Activated CD8-positive, alpha-beta memory T cell treated with anti-CD3 and anti-CD28 coated beads for 1 hour (primary cell): ENCODE measurements at places on chromosomes 4 and X.

DNA sequence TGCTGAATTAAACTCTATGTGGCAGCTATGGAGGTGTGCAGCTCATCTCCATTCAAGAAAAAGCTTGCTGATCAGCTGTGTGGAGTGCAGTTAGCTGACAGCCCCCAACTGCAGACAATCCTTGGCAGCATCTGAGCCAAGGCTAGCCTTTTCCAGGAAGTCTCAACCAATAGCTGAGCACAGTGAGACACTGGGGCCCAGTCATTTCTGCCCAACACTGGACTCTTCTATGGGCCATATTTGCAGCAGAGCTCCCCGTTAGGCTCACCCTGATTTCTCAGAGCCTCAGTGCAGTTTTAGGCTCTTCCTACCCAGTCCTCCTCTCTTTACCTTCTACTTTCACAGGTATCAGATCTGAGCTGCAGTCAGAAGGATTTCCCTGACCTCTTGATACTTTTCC lies 12.9 kb downstream of the DDX53 start:
- no peak for DNase-seq

GRCh38 chrX:8196776-8197175 lies 25.7 kb upstream of the VCX2 start:
- DNase-seq: no peak

GRCh38 chr4:15004739-15005301 lies 2.5 kb downstream of the CPEB2 start:
- peak; percentile 11 for DNase-seq

DNA sequence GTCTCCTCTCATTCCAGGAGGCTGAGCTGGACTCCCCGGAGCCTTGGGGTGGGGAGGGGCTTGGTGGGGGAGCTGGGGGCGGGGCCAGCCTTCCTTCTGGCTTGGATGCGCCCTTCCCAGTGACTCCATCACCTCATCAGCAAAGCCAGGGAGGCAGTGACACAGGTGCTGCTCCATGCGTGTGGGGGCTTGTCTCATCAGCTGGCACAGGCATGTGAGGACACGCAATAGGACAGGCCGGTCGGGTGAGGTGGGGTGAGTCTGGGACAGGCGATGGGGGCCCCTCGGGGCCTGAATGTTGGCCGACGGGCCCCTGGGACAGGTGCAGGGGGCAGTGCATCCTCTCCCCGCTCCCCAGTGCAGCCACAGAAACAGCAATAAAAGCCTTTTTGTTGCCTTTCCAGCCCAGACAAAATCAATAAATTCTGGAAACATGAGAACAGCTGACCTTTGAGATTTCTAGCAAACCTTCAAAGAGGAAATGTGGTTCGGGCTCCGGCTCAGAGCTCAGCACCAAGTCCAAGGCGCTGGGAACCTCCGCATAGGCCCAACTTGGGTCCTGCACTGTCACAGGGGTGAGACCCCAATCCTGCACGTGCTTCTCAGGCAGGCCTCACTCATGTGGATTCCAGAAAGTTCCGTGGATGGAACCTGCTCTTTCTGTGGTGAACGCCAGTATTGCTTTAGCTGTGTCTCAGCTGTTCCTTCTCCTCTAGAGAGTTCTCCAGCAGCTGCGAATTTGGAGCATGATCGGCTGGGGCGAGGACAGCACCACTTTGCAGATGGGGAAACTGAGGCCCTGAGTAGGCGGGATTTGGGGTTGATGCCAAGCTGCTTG lies 18.5 kb downstream of the ADRA2C start:
- no peak for DNase-seq

DNA sequence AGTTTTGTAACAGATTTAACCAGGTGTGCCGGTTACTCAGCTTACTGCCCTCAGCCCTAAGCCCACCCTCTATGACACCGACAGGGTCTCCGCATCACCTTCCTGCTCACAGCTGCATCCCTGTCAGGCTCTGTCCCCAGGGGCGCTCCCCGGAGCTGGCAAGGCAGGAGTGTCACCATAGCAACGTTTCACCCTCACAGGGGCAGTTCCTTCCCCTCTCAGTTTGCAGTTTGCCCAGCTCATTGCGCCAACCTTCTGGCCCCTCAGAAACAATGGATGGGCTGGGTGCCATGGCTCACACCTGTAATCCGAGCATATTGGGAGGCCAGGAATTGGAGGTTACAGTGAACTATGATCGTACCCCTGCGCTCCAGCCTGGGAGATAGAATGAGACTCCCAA lies 42.6 kb downstream of the RGS12 start:
- DNase-seq: no peak

DNA sequence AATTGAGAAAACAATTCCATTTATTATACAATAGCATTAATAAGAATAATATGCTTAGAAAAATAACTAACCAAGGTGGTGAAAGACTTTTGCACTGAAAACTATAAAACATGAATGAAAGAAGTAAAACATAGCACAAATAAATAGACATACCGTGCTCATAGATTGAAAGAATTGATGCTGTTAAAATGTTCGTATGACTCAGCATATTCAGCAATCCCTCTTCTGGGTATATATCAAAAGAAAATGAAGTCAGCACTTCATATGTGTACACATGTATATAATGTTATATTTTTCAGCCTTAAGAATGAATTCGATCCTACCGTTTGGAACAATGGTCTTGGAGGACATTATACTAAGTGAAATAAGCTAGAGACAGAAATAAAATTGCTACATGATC lies 716.3 kb downstream of the GLUD2 start:
- no peak for DNase-seq

DNA sequence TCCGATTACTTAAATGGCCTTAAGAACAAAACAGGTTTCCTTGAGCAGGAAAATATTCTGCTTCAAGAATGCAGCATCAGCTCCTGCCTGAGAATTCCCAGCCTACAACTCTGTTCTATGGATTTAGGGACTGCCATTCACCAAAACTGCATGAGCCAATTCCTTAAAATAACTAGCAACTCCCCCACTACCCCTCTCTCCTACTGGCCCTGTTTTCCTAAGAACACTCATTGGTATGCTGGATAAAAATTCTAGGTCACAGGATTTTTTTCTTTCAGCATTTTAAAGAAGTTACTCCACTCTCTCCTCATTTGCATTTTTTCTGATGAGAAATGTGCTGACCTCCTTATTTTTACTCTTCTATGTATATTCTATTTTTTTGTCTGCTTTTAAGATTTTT lies 347.1 kb downstream of the IDS start:
- DNase-seq: no peak

DNA sequence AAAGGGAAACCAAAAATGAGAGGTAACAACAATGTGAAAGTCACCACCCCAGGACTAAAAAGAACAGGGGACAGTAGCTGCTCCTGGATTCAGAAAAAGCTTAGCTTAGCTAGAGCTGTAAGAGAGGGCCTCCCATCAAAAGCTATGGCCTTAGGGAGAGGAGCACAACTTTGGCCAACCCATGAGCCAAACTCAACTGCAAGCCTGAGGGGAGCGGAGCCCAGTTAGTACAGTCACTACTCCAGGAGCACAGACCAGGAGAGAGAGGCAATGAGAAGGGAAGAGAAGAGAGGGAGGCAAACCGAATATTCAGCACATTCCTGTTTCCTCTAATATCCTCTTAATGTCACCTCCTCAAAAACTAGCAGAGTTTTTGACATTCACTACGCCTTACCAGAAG lies 917.1 kb upstream of the INTU start:
- DNase-seq: no peak

- no peak for DNase-seq
Observed at GRCh38 chr4:186946682-186947294, 223.1 kb upstream of the FAT1 start.

GRCh38 chr4:8557151-8558076 lies 22.8 kb upstream of the GPR78 start:
- DNase-seq: no peak

- DNase-seq: no peak
Observed at GRCh38 chr4:37803348-37803973, 23.0 kb upstream of the PGM2 start.

GRCh38 chrX:149129767-149130166 lies 375.3 kb downstream of the IDS start:
- no peak for DNase-seq

- DNase-seq: no peak
Observed at GRCh38 chrX:143894938-143895337, 11.1 kb downstream of the UBE2NL start.

GRCh38 chr4:166675411-166675810 lies 558.9 kb downstream of the SPOCK3 start:
- no peak for DNase-seq

GRCh38 chr4:912548-913279 lies 19.4 kb downstream of the GAK start:
- DNase-seq: no peak

GRCh38 chr4:176726803-176727202 lies 65.9 kb downstream of the VEGFC start:
- no peak for DNase-seq

- DNase-seq: no peak
Observed at GRCh38 chr4:109548655-109549054, 11.4 kb upstream of the MCUB start.

DNA sequence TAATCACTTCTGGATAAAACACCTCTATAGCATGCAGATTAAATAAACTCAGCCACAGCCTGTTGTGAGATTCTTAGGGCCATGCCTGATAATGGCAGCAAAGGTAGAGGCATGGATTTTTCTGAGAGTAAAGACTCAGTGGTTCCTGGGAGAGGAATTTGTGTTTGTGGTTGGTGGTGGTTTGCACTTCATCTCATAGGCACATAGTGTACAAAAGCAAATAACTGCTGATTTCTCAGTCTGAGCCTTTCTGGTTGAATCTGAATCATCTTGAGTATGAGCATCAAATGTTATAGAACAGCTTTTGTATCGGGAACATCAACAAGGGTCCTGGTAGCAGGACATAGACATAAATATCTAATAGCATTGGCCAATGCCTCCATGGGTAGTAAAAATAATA lies 274.3 kb downstream of the FRMPD4 start:
- no peak for DNase-seq

DNA sequence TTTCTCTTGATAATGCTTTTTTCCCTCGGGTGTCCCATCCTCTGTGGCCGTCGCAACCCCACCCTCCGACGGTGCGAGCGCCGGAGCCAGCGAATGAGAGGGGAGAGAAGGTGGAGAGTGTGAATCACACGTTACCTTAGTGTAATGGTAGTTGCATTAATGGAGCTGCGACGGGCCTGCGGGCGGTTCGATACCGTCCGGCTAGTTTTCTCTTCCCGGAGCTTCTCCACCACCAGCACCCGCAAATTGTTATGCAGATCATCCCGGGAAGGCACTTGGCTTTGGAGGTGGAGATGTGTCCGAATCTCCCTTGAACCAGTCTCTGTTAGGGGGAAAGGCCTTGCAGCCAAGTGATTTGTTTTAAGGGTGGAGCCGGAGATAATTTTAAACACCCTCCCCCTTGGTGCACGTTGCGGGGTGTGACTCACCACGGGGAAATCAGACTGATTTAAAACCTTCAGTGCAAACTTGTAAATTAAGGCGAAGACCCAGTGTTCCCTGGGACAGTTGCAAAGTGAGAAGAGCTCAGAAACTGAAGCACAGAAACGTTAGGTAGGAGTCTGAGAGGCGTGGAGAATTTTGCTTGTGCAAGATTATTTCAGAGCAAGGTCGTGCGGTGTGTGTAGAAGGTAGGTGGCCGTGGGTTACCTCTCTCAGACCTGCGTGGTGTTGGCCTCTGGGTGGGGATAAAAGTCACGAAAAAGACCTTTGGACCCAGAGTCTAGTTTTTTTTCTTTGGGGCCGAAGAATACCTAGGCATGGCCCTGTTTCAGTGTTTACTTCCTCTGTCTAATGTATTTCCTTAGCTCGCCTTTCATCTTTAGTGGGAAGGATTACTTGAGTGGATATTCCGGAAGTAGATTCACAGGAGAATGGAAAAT lies 1.3 kb downstream of the AFF1 start:
- DNase-seq: peak; percentile 50

- DNase-seq: no peak
Observed at GRCh38 chrX:129772796-129773431, 6.8 kb upstream of the SASH3 start.

DNA sequence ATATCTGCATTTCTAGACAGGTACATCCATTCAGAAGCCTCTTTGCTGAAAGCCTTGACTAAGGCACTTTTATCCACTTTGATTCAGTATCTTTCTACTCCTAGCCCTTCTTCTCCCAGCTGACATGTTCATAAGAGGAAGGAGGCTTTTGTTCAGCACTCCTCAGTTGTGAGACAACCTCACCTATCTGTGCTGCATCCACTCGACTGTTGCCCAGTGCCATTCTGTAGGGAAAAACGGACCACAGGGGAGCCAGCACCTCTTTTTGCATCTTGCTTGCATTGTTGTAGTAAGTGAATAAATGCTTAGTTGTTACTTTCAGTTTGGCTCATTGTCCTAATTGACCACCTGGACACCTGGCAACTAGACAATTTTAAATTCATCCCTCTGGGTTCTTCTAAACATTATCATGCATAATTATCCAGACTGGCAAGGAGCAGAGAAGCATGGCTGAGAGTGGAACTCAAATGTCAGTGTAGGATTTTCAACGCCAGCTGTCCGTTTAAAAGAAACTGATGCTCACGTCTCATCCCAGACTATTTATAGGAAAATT lies 83.8 kb upstream of the BOD1L1 start:
- no peak for DNase-seq
